CD4-positive, alpha-beta T cell (primary cell): ENCODE measurements at places on chromosomes 13 and 19.

GRCh38 chr13:72166102-72166650 is 299.2 kb upstream of the DACH1 start:
- no peak for DNase-seq

DNA sequence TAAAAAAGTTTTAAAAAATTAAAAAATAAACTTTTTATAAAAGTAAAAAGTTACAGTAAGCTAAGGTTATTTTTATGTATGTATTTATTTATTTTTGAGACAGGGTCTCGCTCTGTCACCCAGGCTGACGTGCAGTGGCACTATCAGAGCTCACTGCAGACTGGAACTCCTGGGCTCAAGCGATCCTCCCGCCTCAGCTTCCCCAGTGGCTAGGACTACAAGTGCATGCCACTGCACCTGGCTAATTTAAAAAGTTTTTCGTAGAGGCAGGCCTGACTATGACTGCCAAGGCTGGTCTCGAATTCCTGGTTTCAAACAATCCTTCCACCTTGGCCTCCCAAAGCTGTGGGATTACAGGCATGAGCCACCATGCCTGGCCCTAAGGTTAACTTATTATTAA is 64.1 kb downstream of the CDADC1 start:
- no peak for DNase-seq

- DNase-seq, result no peak
Observed at GRCh38 chr19:46755077-46755852, 9.0 kb upstream of the STRN4 start.

DNA sequence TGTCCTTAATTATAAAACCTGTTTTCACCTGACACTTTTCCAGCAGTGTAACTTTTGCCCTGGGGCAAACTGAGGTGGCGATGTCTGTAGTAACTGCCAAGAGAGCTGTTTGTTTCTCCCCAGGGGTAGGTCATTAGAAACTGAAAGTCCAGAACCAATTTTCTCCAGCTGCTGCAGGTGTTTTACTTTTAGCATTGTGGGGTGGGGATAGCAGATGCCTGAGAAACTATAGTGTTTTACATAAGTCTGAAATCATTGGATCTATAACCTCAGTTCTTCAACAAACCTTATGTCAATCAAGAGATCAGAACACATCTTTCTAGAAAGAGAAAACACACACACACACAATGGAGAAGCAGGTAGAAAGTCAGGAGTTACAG is 92.7 kb downstream of the LHFPL6 start:
- no peak for DNase-seq

GRCh38 chr13:30551189-30551588 is 66.5 kb upstream of the USPL1 start:
- no peak for DNase-seq

DNA sequence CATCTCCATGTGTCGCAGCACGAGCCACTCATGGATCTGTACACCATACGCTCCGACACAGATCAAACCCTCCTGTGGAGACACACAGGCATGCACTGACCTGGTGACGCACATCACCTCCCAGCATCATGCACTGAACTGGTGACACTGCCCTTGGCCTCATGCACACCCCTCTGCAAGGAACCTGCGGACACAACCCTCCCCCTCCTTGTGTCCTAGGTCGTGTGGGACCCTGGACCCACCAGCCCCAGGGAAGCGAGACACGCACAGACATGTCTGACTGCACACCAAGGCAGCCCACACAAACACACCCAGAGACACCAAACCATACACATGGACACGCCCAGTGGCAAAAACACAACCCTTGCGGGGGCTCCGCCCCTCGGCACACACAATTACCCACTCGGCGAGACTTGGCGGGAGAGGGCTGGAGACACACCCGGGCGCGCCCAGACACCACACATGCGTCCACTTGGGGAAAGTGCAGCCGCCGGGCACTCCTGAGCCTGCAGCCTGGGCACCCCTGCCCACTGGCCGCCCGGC is 2.0 kb upstream of the KCNN4 start:
- DNase-seq, result no peak

GRCh38 chr13:95641291-95642027 is 3.0 kb downstream of the DZIP1 start:
- DNase-seq, result no peak

- DNase-seq, result no peak
Observed at GRCh38 chr13:110125157-110125556, 181.8 kb downstream of the COL4A1 start.

- no peak for DNase-seq
Observed at GRCh38 chr13:50846861-50847475, 3.5 kb upstream of the DLEU7 start.

- DNase-seq, result no peak
Observed at GRCh38 chr19:33872445-33873320, 76.0 kb downstream of the KCTD15 start.

GRCh38 chr19:48970139-48970766 is 5.1 kb downstream of the FTL start:
- DNase-seq, result no peak

DNA sequence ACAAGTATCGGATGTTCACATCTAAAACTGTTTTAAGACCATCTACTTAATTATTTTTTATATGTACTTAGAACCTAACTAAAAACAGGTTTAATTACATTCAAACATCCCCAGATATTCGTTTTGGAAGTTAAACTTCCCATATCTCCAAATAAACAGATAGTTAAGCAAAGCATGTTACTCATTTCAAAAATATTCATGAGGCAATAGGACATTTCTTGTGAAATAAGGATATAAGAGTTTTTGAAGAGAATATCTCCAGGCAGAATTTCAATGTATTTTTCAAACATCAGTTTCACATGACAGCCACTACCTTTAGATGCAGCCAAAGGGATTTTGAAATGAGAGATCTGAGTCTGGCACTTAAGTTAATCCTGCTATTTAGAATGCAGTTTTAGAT is 697.5 kb downstream of the SLITRK1 start:
- no peak for DNase-seq

GRCh38 chr19:54481326-54481930 is 8.3 kb upstream of the CDC42EP5 start:
- no peak for DNase-seq

DNA sequence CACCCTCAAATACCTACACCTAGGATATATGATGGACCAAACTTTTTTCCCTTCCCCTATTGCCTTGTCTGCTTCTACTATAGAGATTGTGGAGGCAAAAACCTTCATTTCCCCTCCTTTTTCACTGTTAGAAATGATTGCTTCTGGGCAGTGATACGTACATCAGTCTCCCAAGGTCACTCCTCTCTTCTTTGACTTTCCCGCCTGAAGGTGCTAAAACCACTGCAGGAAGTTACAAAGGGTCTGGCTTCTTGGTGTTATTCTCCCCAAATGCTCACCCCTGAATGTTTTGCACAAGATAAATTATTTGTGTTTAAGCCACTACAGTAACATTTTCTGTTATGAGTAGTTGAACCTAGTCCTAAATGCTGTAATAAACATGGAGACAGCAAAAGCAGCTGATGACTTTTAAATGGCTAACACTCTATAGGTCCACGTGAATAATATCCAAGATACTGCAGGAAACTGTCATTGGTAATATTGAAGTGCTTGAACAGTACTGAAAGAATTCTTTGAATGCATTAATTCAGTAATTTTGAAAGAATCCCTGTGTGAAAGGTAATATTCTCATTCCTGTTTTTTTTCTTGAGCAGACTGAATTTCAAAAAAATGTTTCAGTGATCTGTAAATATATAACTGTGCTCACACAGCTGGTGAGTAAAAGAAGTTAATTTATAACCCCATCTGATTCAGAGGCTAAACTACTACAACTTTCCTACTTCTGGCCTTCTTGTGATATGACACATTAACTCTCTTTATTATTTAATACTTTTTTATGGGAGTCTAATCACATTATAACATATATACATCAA is 865.1 kb downstream of the EFNB2 start:
- DNase-seq, result no peak

DNA sequence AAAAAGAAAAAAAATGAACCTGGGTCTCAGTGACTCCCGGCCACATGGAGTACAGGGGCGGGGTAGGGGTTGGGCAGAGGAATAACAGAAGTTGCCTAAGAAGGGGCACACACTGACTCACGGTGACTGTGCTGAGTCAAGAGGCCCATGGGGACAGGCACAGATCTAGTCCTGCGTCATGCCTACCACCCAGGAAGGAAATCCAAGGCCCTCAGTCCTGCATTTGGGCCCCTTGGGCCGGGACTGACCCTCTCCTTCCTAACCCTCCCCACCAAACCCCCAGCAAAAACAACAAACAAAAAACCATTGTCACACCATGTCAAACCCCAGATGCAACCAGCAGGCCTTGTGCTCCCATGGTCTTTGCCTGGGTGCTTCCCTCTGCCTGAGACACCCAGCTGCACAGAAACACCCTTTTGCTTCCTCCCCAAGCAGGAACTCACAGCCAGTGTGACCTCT is 9.6 kb upstream of the NOTCH3 start:
- DNase-seq, result no peak
